ENCODE measurements at places on chromosomes 4 and X.
A peak's percentile ranks its signal among the peaks of the same experiment; 100 is the strongest.

DNA sequence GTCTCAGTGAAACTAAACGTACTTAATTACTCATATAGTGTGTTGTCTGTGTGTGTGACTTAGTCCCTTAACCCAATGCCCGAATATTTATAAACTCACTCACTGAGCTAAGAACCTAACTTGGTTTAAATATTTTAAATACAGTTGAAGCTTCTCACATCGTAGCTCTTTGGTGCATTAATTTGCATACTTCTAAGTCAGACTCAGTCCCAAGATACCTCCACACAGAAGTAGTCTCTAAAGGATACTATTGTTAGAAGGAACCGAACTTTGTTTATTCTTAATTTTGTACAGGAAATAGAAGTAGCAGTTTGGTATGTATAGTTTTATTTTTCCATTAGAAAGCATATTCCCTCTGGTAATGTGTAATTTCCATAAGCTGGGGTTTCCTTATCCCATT lies 54.0 kb upstream of the NKAP start:
- no peak for DNase-seq

GRCh38 chrX:64182208-64182607 lies 23.3 kb downstream of the AMER1 start:
- no peak for DNase-seq

DNA sequence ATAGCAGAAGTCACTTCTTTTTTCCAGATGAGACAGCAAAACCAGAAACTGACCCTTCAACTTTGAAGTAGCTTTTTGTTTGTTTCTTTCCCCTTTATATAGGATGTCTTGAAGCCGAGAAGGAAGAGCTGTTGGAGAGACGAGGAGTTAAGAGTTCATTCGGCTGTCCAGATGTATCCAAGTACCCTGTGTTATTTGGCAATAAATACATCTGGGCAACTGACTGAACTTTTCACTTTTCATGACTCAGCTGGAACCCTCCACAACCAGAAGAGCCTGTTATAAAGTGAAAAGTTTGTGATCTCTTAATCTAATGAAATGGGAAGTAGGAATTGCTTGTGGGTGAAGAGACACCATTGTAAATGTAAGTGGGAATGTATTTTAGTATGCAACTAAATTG lies 131.2 kb downstream of the HTR2C start:
- DNase-seq = no peak

DNA sequence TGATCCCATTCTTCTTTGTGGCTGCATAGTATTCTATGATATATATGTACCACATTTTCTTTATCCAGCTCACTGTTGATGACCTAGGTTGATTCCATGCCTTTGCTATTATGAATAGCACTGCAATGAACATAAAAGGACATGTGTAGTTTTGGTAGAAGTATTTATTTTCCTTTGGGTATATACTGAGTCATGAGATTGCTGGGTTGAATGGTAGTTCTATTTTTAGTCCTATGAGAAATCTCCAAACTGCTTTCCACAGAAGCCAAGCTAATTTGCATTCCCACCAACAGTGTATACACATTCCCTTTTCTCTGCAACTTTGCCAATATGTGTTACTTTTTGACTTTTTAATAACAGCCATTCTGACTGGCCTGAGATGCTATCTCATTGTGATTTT lies 278.3 kb downstream of the PCDH18 start:
- no peak for DNase-seq

- DNase-seq = peak; percentile 62
Observed at GRCh38 chr4:102760645-102761295, at the start of gene MANBA. TSS of gene MANBA (minus strand) at chr4:102760968. CDS start at chr4:102760894, 74 bp downstream.

DNA sequence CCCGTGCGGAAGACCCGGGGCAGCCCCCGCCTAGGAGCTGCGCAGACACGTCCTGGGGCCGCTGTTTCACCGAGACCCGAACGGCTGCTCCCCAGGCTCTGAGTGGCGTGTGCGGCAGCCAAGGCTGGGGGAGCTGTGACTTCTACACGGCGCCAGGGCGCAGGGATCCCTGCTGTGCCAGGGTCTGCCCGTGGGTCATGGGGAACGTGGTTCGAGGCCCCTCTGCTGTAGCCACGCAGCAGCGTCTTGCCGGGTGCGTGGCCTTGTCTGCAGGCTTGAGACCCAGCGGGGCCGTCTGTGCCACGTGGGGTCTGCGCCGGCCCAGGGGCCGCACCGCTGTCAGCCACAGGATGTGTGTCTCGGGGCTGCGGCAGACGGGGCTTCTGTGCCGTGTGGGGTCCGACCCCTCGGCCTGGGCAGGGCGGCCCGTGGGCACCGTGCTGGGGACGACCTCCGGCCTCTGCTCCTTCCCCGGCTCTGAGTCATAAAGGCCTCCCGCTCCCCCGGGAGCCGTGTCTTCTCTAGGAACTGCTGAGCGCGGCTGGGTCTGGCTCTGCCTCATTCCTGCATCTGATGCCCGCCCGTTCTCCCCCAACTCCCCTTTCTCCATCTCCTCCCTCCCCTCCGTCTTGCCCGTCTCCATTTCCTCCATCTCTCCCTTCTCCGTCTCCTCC lies 12.7 kb upstream of the GTPBP6 start:
- no peak for DNase-seq

- DNase-seq = no peak
Observed at GRCh38 chr4:2291705-2292645, 30.1 kb upstream of the MXD4 start.

DNA sequence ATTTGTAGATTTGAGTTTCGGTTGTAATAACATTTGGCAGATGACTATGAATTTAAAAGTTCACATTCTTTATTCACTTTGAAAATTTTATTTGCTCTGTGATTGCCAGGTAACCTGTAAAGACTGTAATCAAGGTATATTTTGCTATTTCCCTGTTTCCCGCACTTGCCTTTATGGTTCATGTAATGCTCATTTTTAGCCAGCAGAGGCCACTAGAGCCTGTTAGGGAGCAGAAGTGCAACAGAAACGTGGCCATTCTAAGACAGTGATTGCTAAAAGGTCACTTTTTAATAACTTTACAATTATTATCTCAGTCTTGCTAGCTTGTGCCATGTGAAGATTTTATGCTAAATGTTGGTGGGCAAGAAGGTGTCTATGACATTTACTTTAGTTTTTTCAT lies 12.4 kb downstream of the YIPF6 start:
- no peak for DNase-seq

DNA sequence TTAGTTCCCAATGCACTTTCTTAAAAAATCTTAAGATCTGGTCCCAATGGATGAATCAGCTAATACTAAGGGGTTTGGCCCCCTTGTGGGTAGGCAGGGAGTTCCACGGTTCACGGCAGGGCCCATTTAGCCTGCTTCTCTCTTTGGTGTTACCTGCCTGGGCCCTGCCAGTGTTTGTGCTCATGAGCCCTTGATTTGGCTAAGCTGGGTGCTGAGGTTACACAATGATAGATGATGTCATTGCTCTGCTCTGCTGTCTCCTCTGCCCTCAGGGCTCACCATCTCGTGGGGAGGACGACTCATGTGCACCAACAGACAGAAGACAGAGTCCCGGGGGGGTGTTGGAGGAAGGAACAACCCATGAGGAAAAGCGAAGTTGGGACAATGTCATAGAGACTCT lies 24.4 kb downstream of the RTL5 start:
- DNase-seq = no peak

- no peak for DNase-seq
Observed at GRCh38 chr4:60042941-60043340, 1157.2 kb upstream of the ADGRL3 start.

DNA sequence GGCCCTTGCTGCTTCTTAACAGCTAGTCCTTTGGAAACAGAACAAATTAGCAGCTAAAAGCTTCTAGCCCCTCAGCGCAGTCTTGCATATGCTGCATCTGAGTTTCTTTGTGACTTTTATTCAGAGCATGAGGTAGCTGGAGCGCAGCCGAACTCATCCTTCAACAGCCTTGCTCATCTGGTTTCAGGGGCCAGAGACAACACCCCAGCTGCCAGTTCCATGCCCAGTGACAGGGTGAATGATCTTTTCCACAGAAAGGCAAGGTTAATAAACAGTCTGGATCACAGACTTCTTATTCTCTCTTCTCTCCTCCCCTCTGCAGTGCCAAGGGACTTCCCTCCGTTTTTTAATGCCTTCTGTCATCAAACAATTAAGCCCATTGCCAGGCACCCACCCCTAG lies 216.6 kb upstream of the INTU start:
- DNase-seq = no peak

DNA sequence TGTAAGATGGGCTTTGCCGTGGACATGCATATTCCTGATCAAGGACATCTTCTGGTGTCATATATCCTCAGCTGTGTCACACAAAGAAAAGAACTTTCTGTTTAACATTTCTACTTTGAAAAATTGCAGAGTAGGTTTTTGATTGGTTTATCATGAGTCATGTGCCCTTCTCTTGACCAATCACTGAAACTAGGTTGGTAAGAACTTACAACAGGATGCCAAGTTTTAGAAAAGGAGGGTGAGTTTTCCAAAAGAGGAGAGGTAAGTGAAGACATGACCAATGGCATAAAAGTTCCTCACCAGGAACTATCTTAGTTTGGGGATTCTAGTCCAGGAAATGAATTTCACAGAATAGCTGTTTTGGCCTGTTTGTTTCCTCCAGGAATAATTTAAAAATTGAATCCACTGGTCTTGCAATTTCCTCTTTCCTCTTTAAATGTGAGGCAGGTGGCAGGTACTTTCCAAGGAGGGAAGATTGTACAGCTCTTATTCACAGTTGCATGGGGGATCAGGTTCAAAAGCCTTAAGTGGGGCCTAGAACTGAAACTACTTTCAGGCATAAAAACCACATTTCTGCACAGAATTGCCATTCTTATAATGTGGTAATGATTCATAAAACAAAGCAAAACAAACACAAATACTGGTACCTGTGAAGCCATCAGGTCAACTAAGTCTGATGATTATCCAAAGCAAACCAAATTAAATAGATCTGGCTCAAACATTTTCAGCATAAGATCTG lies 1114.5 kb upstream of the LCORL start:
- DNase-seq = no peak

Measured in stimulated activated CD4-positive, alpha-beta T cell treated with anti-CD3 and anti-CD28 coated beads, Interleukin-15, amount 100 ng/mL, for 1 hour (primary cell).